ENCODE measurements at places on chromosomes 13 and 19. TPM values are rescaled to one million over a fixed set of nuclear protein-coding genes. Genes with fewer than 3 reads are reported as not detected.

S1PR5 gene
- total RNA-seq: 2.9 TPM

KLK12 gene
- not detected for total RNA-seq

ONECUT3 gene
- not detected for total RNA-seq

TPTE2 gene
- under 0.01 TPM for total RNA-seq

COX6B2 gene
- under 0.01 TPM for total RNA-seq

ZNF468 gene
- 16.8 TPM for total RNA-seq

ZNF540 gene
- 0.86 TPM for total RNA-seq

GARRE1 gene
- 16.8 TPM for total RNA-seq

SIGLECL1 gene
- not detected for total RNA-seq

ZNF160 gene
- 31.1 TPM for total RNA-seq

ZNF737 gene
- total RNA-seq: 3.5 TPM

ATP8B3 gene
- total RNA-seq: 0.86 TPM

ADAMTSL5 gene
- 6.9 TPM for total RNA-seq

GRCh38 chr13:44159633-44160279, 213.9 kb upstream of the SERP2 start:
- no peak for DNase-seq

DNA sequence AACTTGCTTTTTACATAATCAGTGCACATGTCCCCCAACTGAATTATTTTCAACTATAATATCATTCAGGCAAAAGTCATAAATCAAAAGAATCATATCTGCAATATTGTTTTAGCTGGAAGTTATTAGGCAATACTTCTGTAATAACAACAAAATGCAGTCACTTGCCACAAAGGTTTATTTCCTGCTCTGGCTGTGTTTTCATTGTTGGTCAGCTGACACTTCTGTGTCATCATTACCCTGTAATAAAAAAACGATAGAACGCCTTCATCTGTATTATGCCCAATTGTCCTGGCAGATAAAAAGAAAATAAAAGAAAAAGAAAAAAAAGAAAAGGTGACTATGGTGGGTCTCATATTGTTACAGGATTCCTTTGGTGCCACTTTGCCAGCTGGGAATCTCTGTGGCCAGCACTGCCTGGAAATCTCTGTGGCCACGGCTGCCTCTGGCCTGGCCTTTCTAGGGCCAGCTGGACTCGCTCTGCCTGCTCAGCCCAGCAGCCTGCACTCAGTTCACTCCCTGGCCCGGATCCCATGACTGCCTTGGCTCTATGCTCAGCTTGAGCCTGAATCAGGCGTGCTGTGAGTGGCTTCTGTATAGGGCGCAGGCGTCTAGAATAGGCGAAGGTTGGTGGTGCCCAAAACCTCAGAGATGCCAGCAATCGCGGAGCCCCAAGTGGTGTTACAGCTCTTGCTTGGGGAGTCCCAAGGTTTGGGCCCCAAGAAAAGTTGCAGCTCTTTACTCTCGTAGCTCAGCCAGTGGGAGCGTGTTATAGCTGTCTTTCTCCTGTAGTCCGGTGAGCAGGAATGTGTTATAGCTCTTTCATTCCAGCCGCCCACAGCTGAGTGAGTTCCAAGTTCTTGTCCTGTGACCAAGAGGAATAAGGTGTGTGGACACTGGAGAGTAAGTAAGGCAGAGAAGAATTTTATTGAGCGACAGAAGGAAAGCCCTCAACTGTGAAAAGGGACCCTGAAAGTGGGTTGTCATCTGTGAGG, 1227.1 kb downstream of the SLITRK1 start:
- peak; percentile 5 for DNase-seq

- no peak for DNase-seq
Observed at GRCh38 chr19:27858981-27859581, 1353.9 kb downstream of the UQCRFS1 start.

GRCh38 chr13:49878682-49879081, 57.5 kb downstream of the SPRYD7 start:
- no peak for DNase-seq

- no peak for DNase-seq
Observed at GRCh38 chr19:50258918-50259372, 55.5 kb downstream of the MYH14 start.

DNA sequence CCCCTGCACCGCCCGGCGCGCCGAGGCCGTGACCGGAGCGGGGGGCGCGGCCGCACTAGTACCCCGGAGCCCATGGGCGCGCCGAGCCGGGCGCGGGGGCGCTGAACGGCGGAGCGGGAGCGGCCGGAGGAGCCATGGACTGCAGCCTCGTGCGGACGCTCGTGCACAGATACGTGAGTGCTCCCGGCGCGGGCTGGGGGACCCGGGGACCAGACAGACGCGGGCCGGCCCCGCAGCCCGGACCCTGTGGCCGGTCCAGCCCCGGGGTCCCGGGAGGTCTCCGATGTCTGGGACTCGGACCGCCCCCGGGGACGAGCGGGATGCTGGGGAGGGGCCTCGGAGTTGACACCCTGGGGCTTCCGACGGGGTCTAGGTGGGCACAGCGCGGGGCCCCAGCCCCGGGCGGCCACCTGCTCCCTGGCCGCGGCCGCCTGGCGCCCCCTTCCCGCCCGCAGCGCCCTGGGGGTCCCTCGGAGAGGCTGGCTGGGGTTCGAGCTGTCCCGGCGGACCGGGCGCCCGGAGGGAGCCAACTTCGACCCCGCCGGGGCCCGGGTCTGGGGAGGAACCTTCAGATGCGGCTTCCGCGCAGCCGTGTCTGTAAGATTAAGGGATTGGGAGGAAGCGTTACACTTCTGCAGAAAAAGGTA, 568 bp downstream of the ATP11A start:
- peak; percentile 37 for DNase-seq

DNA sequence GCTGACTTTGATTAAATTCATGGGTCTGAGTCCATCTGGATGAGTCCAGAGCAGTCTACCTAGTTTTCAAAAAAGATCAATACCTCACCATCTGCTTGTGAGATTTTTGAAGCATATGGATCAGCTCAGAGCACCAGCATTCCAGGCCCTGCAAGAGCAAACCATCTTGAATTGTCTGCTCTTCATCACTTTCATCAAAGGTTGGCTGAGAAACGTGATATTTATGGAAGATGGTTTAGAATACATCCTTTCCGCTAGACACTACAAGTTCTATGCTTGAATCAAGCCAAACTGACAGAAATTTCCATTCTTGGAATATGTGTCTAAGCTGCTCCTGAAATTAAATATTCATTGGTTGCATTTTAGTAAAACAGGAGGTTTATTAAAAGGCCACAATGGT, 190.3 kb downstream of the KCNRG start:
- DNase-seq: no peak

DNA sequence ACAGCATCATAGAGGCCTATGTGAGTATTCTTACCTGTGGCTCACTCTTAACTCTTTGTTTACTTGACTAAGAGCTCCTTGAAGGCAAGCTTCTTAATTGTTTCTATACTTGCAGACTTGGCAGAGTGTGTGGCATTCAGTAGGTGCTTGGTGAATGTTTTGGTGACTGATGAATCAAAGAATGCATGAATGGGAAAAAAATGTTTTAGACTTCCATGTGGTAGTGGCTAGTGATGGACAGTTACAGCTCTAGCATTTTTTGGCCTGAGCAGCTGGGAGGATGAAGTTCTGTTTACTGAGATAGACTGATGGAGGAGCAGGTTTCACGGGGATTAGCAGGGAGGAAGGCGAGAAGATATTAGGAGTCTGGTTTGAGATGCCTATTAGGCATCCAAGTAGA, 13.6 kb downstream of the HAS1 start:
- no peak for DNase-seq

DNA sequence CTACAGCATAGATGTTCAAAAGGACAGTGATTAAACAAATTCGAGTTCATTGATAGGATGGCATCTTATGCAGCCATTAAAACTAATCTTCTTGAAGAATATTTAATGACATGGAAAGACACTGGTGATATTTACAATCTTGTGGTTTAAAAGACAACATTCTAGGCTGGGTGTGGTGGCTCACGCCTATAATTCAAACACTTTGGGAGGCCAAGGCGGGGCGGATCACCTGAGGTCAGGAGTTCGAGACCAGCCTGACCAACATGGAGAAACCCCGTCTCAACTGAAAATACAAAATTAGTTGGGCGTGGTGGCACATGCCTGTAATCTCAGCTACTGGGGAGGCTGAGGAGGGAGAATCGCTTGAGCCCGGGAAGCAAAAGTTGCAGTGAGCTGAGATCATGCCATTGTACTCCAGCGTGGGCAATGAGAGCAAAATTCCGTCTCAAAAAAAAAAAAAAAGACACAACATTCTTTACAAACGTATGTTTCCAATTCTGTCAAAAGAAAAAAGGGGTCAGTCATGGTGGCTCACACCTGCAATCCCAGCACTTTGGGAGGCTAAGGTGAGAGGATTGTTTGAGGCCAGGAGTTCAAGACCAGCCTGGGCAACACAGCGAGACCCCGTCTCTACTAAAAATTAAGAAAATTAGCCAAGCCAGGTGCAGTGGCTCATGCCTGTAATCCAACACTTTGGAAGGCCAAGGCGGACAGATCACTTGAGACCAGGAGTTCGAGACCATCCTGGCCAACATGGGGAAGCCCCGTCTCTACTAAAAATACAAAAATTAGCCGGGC, 2.5 kb upstream of the PAK4 start:
- DNase-seq: no peak

- DNase-seq: no peak
Observed at GRCh38 chr13:30726192-30726591, 9.2 kb upstream of the ALOX5AP start.

DNA sequence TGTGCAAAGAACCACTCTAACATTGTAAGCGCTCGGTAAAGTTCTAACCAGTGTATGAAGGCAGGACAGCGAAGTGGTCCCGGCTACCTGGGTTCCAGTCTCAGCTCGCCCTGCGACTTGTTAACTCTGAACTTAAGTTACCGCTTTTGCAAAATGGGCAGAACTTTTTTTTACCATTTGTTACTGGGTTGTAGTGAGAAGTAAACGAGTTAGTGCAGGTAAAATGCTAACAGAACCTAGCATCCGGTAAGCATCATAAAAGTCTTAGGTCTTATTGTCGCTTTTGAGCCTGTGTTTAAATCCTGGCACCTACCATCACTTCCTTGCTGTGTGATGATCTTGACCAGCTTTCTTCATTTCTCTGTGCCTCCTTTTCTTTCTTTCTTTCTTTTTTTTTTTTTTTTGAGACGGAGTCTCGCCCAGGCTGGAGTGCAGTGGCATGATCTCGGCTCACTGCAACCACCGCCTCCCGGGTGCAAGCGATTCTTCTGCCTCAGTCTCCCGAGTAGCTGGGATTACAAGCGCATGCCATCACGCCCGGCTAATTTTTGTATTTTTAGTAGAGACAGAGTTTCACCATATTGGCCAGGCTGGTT, 734 bp upstream of the TRMT1 start:
- DNase-seq: no peak

- no peak for DNase-seq
Observed at GRCh38 chr13:51201886-51202285, 20.3 kb upstream of the FAM124A start.

DNA sequence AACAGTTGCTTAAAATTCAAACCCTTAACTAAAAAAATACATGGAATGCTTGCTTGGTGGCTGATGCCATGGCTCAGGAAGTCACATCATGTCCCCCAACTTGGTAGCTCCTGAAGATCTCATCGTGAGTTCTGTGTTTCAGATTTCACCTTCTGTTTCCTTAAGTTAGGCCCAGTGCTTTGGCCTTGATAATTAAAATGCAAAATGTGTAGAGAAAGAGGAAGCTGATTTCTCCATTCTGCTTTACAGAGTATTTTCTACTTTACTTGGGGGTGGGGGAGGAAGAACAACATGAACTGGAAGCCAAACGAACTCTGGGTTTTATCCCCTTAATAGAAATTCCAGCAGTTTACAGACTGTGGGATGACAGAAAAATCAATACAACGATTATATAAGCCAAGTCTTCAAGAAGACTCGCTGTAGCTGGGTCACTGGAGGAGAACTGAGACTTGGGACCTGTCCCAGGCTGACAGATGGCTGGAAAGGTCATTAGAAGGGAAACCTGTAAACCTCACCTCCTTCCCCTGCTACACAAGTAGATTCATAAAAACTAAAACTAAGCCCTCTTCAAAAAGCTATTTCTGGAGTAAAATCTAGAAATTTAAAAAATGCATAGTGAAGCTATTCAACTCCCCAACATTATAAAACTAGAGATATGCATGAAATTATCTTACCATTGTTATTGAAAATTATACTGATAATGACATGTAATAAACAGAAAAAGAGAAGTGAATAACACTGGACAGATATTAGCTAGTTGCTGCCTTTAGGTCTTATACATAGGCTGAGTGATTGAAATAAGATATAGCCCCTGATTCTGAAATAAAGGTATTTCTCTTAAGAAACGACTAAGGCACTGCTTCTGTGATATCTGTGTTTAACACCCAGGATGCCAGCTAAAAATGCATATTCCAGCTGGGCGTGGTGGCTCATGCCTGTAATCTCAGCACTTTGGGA, 22.1 kb upstream of the GGACT start:
- no peak for DNase-seq

GRCh38 chr19:584240-585001, 5.3 kb upstream of the HCN2 start:
- DNase-seq: peak; percentile 63

DNA sequence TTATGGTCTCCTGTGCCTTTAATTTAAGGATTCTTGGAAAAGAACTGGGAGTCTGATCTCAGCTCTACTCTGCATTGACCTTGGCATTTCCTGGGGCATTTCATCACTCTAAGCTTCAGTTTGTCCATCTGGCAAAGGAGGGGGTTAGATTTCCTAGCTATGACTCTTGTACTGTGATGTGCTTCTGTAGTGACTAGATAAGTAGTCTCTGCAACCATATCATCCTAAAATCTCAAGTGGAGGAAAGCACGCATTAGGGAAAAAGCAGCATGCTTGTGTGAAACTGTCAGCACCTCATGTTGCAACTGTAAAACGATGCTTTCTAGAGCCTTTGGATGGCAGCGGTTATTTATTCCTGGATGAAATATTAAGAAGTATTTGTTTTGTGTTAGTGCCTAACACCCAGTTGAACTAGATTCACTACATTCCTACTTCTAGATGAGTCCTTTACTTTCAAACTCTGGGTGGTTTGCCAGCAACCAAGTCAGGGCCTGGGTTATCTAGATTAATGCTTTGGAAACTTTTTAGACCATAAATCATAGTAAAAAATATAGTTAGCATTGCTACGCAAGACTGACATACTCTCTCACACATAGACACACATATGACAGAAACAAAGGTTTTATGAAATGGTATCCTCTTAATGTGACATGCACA, 6.8 kb downstream of the WDFY2 start:
- DNase-seq: peak; percentile 98

- DNase-seq: no peak
Observed at GRCh38 chr19:53958823-53959757, 3.6 kb upstream of the CACNG8 start.
